ENCODE measurements at places on chromosomes 2 and 18. TPM values are rescaled to one million over a fixed set of nuclear protein-coding genes. Genes with fewer than 3 reads are reported as not detected.
A peak's percentile ranks its signal among the peaks of the same experiment; 100 is the strongest.

RPE gene
- total RNA-seq: 29.3 TPM

DNA sequence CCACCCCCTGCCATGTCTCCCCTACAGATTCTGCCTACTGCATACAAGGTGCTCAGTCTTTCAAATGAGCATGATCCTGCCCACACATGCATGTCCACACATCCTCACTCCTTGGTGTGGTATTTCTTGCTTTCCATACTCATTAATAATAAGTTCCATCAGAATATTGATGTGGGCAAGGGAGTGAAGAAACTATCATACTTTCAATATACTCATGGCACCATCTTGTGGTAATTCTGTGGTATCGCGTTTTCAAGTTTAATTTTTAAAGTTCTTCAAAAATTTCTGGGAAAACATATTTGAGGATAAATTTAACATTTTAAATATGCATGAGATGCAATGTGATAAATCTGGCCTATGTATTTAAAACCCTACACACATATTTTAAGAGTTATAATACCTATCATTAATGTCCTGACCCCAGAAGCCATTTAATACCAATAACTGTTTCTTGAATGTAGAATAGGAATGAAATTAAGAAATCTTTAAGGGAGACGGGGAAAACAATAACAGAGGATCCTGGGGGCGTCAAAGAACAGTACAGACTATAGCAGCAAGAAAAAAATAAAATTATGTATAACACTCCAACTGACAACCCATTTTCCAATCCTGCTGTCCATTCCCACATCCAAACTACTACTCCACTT lies 110.1 kb downstream of the ZNF385B start:
- no peak for DNase-seq

- peak; percentile 65 for DNase-seq
Observed at GRCh38 chr2:9258953-9259399, 52.4 kb downstream of the ASAP2 start.

DNA sequence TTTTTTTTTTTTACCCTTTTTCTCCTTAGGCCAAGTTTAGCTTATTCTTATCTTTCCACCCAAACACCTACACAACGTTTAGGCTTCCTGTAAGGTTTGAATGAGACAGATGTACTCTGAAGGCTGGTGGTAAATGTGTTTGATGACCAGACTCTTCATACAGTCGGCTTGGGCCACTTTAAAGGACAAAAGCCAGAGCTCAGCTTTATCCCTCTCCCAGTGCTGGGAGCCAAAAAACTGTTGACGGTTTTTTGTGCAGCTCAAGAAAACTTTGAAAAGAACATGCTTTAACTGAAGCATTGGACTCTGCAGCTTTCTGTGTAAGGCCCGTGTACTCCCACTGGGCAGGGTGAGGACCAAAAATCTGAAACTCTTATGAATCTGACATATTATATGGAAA lies 15.4 kb downstream of the CD8A start:
- DNase-seq: no peak

DNA sequence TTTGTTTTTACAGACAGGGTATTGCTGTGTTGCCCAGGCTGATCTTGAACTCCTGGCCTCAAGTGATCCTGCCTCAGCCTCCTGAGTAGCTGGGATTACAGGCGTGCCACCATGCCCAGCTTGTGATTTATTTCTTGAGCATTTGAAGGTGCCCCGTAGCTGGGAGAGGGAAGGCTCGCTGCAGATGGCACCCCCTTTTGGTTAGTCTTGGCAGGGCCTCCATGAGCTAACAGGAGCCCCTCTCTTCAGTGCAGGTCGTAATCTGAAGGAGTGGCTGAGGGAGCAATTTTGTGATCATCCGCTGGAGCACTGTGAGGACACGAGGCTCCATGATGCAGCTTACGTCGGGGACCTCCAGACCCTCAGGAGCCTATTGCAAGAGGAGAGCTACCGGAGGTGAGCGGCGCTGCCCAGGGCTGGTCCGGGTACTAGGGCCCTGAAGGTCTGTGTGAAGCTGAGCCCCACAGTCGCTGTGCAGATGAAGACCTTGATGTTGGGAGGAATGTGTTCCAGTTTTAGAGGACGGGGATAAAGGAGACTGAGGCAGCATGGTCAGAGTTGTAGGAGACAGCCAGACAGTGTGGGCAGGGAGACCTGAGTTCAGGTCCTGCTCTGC lies 6.7 kb downstream of the ASB1 start:
- DNase-seq: no peak
